Activated naive CD8-positive, alpha-beta T cell treated with anti-CD3 and anti-CD28 coated beads, Interleukin-2, amount 10 ng/mL, durations not matched to agents 7 days and 5 days (primary cell): ENCODE measurements at places on chromosomes 1 and 21. TPM values are rescaled to one million over a fixed set of nuclear protein-coding genes. Genes with fewer than 3 reads are reported as not detected.

DNA sequence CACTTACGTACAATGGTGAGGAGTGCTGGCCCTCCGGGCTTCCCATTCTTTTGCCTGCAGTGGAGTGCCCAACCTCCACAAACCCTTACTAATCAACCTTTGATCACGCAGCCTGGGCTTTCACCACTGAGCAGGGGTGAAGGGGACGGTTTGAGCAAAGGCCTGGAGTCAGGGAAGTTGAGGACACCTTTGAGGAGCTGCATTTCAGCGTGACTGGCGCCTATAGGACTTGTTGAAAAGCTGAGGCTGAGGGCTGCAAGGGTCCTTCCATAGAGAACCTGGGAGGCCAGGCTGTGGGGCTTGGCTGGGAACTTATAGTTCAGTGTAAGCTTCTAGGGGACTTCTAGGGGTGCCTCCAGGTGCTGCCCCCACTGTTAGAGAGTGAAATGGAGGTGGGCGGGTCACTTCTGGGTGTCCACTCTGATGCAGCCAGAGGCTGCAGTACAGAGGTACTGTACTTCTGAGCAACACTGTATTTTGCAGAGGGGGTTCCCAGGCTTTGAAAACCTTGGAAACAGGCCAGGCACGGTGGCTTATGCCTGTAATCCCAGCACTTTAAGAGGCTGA is 9.8 kb downstream of the SYTL1 start:
- DNase-seq: no peak
- H3K4me3 ChIP-seq: no peak overlapping the region
- no peak overlapping the region for H3K27ac ChIP-seq
- H3K4me1 ChIP-seq: peaks cover 12% of the 10 kb centered on the region
- H3K36me3 ChIP-seq: peaks cover 4% of the 10 kb centered on the region

Gene C1QC
- 1.3 TPM for total RNA-seq

- no peak for DNase-seq
- H3K4me1 ChIP-seq: no peaks in the 10 kb centered on the region
- H3K36me3 ChIP-seq: no peaks in the 10 kb centered on the region
- H3K27me3 ChIP-seq: no peaks in the 10 kb centered on the region
- H3K27ac ChIP-seq: no peak overlapping the region
- H3K4me3 ChIP-seq: no peak overlapping the region
Measured at GRCh38 chr1:118871582-118872171, 116.5 kb downstream of the TBX15 start.

Gene SH2D2A
- 89.2 TPM for total RNA-seq

DNA sequence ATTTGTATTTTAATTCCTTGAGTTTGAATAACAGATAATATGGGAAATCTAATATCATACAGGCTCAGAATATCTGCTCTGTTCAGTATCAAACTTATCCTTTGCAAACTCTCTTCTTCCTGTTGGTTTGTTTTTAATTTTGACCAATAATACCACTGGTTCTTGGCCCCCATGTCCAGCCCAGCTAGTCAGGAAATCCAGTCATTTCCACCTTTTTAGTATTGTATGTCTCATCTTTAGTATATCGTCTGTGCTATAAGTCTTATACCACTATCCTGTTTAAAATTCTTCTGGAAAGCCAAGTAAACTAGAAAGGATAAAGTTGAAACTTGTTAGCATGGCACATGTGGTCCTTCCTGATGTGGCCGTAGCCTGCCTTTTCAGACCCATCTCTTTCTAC is 10.7 kb downstream of the SCCPDH start:
- DNase-seq: no peak
- no peaks in the 10 kb centered on the region for H3K27me3 ChIP-seq
- peaks cover 2% of the 10 kb centered on the region for H3K4me1 ChIP-seq
- H3K4me3 ChIP-seq: no peak overlapping the region
- no peak overlapping the region for H3K27ac ChIP-seq
- H3K36me3 ChIP-seq: peaks cover 64% of the 10 kb centered on the region

DNA sequence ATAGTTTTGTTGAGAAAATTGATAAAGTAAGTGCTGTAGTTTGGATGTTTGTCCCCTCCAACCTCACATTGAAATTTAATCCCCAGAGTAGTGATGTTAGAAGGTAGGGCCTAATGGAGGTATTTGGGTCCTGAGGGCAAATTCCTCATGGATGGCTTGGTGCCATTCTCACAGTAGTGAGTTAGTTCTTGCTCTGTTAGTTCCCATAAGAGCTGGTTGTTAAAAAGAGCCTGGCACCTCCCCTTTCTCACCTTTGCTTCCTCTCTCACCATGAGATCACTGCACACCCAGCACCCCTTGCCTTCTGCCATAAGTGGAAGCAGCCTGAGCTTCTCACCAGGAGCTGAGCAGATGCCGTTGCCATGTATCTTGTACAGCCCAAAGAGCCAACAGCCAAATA is 354.8 kb upstream of the NFIA start:
- H3K27ac ChIP-seq: no peak overlapping the region
- no peaks in the 10 kb centered on the region for H3K4me1 ChIP-seq
- no peak overlapping the region for H3K4me3 ChIP-seq
- DNase-seq: no peak

- no peak for DNase-seq
- no peak overlapping the region for H3K27ac ChIP-seq
- H3K4me1 ChIP-seq: no peaks in the 10 kb centered on the region
- H3K36me3 ChIP-seq: no peaks in the 10 kb centered on the region
- H3K27me3 ChIP-seq: no peaks in the 10 kb centered on the region
- H3K4me3 ChIP-seq: no peak overlapping the region
Measured at GRCh38 chr1:69123486-69123885, 444.2 kb upstream of the LRRC7 start.

- H3K27ac ChIP-seq: peak overlapping the region; percentile 21
- no peak overlapping the region for H3K4me3 ChIP-seq
- H3K4me1 ChIP-seq: peaks cover 12% of the 10 kb centered on the region
- DNase-seq: no peak
- H3K36me3 ChIP-seq: peaks cover 2% of the 10 kb centered on the region
- H3K27me3 ChIP-seq: peaks cover 2% of the 10 kb centered on the region
Measured at GRCh38 chr1:229159668-229160544, 111.0 kb upstream of the RAB4A start.

Gene USP25
- total RNA-seq: 70.4 TPM
